T-helper 2 cell (primary cell): ENCODE measurements at places on chromosomes 11 and 22.
A peak's percentile ranks its signal among the peaks of the same experiment; 100 is the strongest.

DNA sequence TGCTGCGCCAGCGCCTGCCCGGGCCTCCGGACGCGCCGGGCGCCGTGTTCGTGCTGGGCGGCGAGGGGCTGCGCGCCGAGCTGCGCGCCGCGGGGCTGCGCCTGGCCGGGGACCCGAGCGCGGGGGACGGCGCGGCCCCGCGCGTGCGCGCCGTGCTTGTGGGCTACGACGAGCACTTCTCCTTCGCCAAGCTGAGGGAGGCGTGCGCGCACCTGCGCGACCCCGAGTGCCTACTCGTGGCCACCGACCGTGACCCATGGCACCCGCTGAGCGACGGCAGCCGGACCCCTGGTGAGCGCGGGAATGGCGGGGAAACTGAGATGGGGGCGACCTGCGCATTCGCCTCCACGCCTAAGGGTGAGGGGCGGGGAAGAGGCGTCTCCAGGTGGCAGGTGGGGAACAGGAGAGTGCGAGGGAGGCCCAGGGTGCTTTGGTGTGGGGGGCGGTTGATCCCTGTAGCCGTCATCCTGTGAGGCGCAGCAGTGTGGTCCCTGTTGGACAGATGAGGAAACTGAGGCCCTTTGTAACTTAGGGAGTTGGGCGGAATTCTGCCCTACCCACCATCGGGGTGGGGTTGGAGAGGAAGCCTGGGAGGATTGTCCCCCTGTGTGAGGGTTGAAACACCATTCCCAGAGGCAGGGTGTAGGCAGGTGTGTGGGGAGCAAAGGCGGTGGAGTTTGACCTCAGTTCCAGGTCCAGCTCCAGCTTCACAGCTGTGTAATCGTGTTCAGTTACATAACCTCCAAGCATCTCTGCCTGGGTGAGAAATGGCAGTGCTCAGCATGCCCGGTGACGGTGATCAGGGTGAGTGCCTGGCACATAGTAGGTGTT is 758 bp downstream of the PDXP start:
- DNase-seq: no peak

DNA sequence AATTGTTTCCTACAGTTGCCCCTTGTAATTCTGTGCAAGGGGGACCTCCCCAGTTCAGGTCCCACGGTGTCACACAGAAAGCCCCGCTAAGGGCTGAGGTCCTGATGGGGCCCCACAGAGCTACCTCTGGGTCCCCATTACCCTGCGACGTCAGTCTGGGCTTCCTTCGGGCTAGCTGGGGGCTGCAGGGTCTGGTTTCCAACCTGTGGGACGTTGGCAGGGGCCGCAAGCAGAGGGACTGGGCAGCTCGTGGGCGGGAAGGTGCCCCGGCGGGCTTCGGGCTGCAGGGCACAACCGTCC is 698 bp downstream of the SLC37A4 start:
- DNase-seq: no peak

GRCh38 chr11:7098235-7098832 is 9.5 kb downstream of the RBMXL2 start:
- DNase-seq: peak; percentile 53

GRCh38 chr11:129705933-129706332 is 109.7 kb upstream of the TMEM45B start:
- no peak for DNase-seq

DNA sequence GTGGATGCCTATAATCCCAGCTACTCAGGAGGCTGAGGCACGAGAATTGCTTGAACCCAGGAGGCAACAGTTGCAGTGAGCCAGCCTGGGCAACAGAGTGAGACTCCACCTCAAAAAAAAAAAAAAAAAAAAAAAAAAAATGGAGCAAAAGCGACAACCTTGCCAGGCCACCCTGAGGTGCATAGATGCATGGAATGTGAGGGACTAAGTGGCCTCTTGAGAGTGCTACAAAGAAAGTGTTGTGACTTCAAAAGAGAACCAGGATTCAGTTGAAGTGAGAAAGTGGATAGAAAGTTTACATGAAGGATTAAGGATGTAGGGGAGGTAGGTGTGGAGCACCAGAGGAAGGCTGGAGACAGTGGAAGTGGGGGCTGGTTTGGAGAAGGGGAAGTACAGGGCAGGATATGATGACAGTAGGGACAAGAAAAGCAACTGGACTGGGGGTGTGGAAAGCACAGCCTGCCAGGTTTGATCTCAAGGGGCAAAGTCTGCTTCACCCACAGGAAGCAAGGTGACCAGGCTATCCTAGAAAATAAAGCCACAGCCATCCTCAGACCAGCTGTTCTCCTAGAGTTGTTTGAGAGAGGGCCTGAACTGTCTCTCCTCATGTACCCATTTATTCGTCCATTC is 36.0 kb upstream of the OLFML1 start:
- DNase-seq: no peak

GRCh38 chr22:45263463-45264269 is 21.1 kb upstream of the UPK3A start:
- DNase-seq: peak; percentile 15

- no peak for DNase-seq
These were observed 9.6 kb downstream of the QSER1 start for GRCh38 chr11:32902089-32902665.

DNA sequence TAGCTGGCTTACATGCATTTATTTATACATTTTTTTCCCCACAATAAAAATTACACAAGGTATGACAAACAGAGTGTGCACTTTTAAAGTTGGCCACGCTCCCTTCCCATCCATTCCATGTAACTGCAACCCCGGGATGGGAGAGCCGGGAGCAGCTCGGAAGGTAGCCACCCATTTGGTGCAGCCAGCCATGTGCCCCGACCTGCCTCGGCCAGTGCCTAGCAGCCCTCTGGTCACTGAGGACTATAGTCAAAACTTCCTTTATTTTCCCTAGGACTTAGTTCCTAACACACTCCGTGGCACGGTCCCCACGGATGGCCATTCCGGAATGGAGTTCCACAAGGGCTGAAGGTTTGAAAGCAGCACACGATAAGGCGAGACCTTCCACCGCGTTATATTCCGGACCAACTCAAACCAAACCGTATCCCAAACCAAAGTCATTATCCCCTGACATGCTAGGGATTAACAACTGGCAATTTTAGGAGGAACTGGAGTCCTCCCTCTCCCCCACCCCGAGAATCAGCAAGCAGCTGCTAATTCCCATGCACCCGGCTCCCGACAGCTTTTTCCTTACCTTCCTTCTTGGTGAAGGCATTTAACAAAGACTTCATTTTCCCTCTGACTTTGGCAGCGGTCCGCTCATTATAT is 426.4 kb downstream of the SHANK2 start:
- no peak for DNase-seq

- no peak for DNase-seq
These were observed 82.3 kb downstream of the JRKL start for GRCh38 chr11:96472085-96472484.

DNA sequence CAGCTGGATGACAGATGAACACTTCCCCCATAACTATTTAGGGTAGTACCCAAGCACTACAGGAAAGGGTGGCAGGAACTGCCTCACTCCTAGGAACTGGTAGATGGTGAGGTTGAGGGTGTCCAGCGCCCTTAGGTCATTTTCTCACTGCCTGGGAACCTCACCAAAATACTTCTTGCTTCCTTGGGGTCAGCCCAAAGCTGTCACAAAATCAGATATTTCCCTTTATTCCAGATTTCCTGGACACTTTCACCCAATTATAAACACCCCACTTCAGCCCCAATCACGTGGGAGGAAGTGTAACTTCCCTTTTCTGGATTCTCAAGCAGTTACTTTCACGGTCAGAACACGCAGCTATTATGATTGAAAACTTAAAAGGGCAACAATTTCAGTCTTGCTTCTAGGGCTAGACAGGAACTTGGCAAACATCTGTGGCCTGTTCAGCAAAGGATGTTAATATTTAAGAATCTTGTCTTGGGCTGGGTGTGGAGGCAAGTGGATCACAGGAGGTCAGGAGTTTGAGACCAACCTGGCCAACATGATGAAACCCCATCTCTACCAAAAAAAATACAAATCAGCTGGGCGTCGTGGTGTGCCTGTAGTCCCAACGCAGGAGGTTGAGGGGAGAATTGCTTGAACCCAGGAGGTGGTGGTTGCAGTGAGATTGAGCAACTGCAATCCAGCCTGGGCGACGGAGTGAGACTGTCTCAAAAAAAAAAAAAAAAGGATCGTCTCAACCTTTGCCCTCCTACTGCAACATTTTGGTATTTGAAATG is 4.0 kb downstream of the FTH1 start:
- DNase-seq: no peak

GRCh38 chr11:124865902-124866851 is 945 bp downstream of the ROBO3 start:
- DNase-seq: peak; percentile 18

DNA sequence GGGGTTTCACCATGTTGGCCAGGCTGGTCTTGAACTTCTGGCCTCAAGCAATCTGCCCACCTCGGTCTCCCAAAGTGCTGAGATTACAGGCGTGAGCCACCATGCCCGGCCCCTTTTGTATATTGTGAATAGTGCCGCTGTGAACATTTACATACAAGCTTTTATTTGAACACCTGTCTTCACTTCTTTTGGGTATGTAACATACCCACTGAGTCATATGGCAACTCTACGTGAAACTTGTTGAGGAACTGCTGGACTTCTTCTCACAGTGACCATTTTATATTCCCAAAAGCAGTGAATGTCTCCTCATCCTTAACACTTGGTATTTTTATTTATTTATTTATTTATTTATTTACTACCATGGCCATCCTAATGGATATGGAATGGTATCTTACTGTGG is 3.9 kb upstream of the SCT start:
- no peak for DNase-seq

DNA sequence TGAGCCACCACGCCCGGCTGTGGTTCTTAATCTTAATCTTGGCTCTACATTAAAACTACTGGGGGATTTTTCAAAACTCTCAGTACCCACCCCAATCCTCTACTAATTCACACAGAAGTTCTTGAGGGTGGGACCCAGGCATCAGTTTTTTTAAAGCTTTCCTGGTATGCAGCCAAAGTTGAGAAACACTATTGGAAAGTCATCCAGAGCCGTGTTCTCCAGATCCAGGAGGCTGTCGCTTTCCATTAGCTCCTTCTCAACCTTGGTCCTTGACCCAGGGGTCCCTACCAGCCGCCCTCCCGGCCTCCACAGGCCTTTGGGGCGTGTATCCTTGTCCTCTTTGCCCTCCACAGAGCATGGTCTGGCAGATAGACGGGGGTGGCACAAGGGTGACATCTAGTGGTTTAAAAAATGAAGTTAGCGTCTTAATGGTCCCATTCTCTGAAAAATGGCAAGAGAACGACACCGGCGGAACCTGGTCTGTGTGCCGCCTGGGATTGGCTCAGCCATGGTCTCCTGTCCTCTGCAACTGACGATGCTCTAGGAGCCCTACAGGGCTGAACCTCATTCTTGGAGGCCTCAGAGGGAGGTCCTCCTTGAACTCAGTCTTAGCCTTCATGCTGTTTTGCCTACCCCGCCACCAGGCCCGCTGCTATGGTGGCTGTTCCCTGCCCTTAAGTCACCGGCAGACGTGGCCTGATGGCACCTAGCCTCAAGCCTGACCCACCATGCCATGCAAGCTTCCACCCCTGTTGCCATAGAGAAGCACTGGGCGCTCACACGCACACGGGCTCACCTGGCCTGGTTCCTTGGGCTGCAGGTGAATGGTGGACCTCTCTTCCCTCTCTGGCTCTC is 152.0 kb upstream of the SYN3 start:
- no peak for DNase-seq

DNA sequence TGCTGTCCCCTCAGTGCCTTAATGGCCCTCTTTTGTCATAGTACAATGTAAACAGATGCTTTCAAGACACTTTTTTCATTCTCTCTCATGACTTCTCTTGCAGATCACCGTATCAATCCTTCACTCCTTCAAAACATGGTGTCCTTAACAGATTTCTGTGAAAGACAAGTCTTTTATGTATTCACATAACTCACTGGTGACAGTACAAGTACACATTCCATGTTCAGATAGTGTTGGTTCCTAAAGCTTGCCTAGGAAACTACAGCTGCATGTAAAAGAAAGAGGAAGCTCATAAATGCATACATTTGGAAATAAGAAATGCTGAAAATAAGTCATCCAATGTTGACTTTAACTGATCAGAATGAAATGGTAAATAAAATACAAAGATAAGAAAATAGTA is 5.0 kb upstream of the OR52E6 start:
- DNase-seq: no peak

- DNase-seq: peak; percentile 7
These were observed at the start of gene ARHGAP20 for GRCh38 chr11:110711776-110712658. Gene ARHGAP20, minus strand, starts transcription at chr11:110712437. Its CDS starts 206 bp downstream, at chr11:110712231.

- DNase-seq: peak; percentile 66
These were observed 27.8 kb downstream of the LIMK2 start for GRCh38 chr22:31239771-31240370.

DNA sequence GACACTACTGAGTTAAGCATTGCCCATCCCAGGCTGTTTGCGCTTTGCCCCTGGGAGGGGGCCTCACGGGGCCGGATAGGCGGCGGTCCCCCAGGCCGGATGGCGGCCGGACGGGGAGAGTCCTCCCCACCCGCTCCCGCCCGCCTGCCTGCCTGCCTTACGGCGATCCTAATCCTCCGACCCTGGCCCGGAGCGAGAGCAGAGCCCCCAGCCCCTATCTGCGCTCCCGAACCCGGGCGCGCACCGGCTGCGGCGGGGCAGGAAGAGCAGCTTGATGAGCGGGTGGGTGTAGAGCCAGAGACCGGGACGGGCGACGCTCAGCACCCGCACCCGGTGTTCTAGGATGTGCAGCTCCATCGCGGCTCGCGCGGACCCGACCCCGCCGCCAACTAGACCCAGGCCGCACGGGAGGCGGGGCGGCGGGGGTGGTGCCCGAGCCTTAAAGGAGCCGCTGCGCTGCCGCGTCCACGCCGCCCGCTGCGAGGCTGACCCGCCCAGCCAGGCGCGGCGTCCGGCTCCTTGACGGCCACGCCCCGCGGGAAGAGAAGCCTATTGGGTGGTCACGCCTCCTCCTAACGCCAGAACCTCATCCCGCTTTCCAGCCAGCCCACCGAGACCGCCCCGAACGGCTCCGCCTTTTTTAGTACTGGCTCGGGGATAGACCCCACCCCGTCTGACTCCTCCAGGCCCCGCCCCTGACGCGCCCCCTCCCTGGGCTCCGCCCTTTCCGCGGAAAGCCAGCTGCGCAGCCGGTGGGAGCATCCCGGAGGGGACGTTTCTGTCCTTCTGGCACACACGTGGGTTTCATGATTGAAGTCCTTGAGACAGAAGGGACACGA is at the start of gene CASTOR1:
CASTOR1 (minus strand) TSS at position 365 of the 839 bp plus-strand sequence; CDS start at position 357, 8 bp downstream.
- DNase-seq: peak; percentile 83

- no peak for DNase-seq
These were observed 1.9 kb upstream of the MPZL2 start for GRCh38 chr11:118265954-118266353.

- no peak for DNase-seq
These were observed 14.0 kb downstream of the GRAMD1B start for GRCh38 chr11:123443851-123444623.

GRCh38 chr11:67195971-67196456 is 70.3 kb upstream of the GRK2 start:
- DNase-seq: no peak

- DNase-seq: no peak
These were observed 9.0 kb upstream of the SEC14L6 start for GRCh38 chr22:30555282-30556210.
